ENCODE measurements at places on chromosomes 2 and 18. TPM values are rescaled to one million over a fixed set of nuclear protein-coding genes. Genes with fewer than 3 reads are reported as not detected.

DNA sequence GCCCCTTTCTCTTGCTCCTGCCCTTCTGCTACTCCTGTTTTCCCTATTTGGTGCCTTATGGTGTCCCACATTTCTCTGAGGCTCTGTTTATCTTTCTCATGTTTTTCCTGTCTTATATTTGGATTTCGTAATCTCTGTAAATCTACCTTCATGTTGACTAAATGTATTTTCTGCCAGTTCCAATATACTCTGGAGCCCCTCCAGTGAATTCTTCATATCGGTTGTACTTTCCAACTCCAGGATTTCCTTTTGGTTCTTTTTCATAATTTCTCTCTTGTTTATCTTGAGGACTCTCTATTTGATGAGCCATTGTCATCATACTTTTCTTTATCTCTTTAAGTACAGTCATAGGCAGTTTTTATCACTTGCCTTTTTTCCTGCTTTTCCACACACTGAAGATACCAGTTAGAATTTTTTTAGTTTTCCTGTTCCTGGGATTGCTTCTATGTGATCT, 19.1 kb downstream of the SCLY start:
- no peak for DNase-seq

DNA sequence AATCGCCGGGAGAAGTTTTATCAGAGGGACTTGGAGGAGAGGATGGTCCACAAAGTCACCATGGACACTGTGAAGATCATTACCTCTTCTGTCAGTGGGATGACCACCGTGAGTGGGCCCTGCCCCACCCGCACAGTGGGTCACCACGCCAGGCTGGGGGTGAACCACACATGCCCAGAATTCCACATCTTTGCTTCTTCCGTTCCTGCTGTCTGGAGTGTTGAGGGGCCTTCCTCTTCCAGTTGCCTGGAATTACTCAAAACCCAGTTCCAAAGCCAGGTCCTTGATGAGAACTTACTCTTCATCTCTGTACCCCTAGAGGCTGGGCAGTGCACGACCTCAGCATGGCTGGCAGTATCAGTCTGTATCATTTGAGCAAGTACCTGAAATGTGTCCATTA, 22.1 kb downstream of the MROH2A start:
- DNase-seq, result no peak

Gene CNTNAP5
- 30.6 TPM for total RNA-seq

DNA sequence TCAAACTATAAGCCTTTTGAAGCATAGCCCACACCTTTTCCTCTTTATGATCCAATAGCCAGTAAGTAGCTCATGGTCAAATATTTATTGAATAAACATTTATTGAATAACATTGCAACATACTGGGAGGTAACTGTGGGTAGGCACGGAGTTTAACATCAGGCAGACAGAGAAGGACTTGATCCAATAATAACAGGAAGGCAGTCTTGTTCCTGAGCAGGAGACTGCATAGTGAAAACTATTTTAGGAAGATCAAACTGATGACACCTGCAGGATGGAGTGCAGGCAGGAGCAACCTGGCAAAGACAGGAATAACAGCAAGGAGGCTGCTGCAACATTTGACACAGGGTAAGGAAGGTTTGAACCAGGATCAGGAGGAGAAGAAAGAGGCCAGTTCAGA, 3.1 kb upstream of the DCTN1 start:
- no peak for DNase-seq

GRCh38 chr18:61887838-61888237, 5.0 kb downstream of the RNF152 start:
- no peak for DNase-seq

GRCh38 chr2:232319067-232319802, 59.3 kb upstream of the ALPP start:
- no peak for DNase-seq

Gene CREG2
- total RNA-seq, result 9.8 TPM
